NCI-H187 (cell line): ENCODE measurements at places on chromosomes 7 and 10.

GRCh38 chr10:115402699-115403098 is 309.5 kb downstream of the ATRNL1 start:
- no peak for DNase-seq

GRCh38 chr10:111973826-111974225 is 209.7 kb downstream of the GPAM start:
- DNase-seq: no peak

DNA sequence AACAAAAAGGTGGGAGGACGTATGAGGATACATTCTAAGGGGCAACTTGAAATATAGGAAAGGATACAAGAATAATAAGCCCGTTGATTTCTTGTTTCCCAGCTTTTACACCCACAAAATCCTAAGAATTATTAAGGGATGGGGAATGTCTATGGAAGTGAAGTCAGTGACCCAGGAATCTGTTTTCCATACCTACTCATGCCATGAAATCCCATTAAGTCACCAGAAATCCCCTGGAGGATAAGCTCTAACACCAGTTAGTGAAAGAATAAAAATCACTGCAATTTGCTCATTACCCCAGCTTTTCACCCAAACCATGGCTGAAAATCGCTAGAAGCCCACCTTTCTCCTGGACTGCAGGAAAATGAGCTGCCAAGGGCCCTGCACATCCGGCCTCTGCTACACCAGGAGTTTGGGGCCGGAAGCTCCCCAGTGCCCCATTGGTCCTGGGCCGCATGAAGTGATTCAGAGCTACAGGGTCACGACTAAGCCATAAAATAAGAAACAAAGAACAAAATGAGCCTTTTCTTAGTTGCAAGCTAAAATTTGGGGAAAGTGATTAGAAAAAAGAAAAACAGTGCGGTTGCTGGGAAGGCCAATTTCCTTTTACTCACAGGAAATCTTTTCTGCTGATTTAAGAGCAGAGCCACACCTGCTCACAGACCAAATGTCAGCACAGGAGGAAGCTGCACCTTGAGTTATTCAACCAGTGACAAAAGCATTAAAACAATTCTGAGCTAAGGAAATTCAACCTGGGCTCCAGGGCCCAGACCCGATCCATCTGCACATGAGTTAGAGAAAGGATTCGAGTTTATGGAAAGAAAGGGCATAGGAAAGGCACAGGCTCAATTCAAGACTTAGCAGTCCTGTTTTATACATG is 40.3 kb downstream of the HIPK2 start:
- DNase-seq: no peak

GRCh38 chr10:10520491-10521385 is 496.9 kb upstream of the CELF2 start:
- DNase-seq: no peak

DNA sequence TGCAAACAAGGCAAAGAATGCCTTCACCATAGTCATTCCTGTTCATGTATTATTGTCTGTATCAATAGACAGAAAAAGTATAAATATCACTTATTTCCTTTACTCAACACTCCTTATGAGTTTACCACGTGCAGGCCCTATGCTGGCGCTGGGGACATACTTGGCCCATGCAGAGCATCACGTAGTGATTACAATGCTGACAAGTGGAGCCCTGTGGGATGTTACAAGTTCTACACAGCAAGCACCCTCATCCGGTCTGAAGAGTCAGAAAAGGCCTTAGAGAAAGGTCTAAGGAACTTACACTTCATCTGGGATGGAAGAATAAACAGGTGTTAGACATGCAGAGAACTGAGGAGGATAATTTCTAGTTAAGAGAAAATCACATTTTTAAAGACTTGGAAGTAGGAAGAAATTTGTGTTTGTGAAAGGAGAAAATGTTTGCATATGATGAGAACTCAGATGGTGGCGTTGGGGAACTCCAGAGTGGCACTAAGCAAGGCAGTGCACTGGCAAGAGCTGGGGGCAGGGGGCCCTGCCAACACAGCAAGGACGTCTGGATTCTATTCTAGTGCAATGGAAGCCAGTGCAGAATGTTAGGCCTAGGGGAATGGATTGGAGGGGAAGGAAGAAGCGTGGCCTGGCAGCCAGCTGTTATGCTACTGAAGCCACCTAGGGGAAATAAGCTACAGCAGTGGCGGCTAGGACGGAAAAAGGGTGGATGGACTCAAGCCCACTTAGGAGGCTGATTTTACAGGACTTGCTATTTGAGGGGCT is 116.2 kb downstream of the ELMO1 start:
- DNase-seq: no peak

- DNase-seq: no peak
Observed at GRCh38 chr7:43204081-43204480, 91.6 kb downstream of the HECW1 start.

GRCh38 chr10:6072215-6072934 is 10.2 kb upstream of the IL2RA start:
- no peak for DNase-seq

DNA sequence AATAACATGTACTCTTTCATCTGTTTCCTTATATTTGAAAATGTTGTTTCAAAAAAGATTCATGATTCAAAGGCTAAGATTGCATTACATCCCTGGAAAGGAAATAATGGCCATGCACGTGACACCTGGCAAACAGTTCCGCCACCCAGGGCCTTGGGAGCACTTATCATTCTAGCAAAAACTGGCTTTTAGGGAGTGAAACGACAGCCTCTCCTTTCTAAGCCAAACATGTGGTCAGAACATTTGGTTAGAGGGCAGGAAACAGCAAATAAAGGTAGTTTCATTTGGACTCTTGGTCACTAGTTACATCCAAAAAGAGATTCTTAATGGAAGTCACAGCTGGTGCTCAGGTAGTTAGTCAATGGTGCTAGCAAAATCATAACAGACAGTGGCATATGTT is 83.5 kb downstream of the FAS start:
- no peak for DNase-seq

DNA sequence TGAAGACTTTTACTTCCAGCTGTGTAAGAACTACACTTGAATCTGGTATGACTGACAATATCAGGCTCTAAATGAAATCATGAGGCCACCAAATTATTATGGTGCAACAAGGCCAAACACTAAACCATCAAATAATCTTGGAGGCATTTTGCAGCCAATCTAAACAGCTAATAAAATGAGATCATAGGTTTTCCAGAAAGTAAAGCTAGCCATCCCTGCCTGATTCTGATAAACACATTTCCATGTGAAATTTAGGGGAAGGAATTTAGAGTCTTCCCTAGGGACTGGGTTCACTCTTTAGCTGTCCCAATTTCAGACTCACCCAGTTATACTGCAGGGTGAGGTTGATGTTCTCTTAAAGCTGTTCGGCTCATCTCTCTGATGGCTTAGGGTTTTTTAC is 190.3 kb upstream of the TMEM196 start:
- no peak for DNase-seq

- DNase-seq: no peak
Observed at GRCh38 chr10:124678557-124679240, 65.5 kb downstream of the FAM53B start.

GRCh38 chr10:71372882-71373495 is 23.7 kb upstream of the CDH23 start:
- no peak for DNase-seq

GRCh38 chr7:74289659-74290552 is 699 bp downstream of the CLIP2 start:
- DNase-seq: no peak

- DNase-seq: no peak
Observed at GRCh38 chr10:65042496-65042895, 1521.3 kb downstream of the REEP3 start.

GRCh38 chr7:48875045-48875916 is 49.1 kb upstream of the CDC14C start:
- DNase-seq: no peak

DNA sequence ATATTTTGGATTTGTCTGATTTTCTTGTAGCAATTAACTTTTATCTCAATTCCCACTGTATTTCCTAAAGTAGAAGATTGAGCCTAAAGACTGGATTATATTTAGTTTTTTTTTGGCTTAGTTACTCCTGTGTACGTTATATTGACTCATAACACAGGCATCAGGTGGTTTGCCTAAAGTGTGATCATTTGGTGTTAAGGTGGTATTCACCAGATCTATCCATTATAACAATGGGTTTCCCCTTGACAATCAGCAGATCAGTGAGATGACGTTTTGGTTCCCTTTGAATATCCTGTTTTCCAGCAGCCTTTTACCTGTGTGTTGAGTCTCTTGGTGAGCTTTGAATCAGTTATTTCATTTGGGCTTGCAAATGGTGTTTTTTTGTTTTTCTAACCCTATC is 18.1 kb downstream of the MAPK8 start:
- no peak for DNase-seq

GRCh38 chr10:29057822-29058331 is 231.0 kb upstream of the LYZL1 start:
- no peak for DNase-seq

DNA sequence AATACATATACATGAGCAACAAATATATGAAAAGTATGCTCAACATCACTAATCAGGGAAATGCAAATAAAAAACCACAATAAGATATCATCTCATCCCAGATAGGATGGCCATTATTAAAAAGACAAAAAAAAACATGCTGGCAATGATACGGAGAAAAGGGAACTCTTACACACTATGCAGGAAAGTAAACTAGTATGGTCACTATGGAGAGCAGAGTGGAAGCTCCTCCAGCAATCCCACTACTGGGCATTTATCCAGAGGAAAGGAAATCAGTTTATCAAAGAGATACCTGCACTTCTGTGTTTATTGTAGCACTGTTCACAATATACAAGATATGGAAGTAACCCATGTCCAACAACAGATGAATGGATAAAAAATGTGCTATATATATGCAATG is 217.5 kb downstream of the SDK1 start:
- DNase-seq: no peak

DNA sequence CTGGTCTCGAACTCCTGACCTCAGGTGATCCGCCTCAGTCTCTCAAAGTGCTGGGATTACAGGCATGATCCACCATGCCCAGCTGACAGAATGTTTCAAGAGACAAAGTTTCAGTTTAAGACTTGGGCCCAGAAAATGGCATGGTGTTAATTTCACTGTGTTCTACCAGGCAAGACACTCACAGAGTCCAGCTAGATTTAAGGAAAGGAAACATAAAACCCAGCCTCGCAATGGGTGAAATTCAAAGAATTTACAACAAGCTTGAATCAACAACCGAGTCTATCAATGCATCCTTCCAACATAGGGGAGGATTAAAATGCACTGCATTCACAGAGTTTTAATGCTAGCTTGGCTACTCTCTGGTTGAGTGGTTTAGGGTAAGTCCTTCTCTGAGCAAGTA is 764.0 kb downstream of the XPNPEP1 start:
- DNase-seq: no peak

- DNase-seq: no peak
Observed at GRCh38 chr10:13865758-13866491, 279.2 kb downstream of the PRPF18 start.

DNA sequence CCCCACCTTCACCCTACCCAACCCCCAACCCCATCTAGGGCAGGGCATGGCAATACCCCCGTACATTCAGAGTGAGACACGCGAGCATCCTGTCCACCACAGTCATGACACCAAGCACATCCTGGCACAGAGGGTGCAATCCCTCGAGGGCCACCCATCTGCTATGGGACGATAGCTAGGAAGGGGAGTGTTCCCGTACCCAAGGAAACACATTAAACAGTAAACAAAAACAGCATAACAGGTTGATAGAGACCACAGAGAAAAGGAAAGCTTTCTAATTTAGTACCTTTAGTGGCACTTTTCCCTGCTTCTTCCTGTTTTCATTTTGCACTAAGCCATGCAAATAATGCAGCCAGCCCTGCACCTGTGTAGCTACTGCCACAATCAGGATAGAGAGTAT is 2.3 kb upstream of the SMKR1 start:
- no peak for DNase-seq

DNA sequence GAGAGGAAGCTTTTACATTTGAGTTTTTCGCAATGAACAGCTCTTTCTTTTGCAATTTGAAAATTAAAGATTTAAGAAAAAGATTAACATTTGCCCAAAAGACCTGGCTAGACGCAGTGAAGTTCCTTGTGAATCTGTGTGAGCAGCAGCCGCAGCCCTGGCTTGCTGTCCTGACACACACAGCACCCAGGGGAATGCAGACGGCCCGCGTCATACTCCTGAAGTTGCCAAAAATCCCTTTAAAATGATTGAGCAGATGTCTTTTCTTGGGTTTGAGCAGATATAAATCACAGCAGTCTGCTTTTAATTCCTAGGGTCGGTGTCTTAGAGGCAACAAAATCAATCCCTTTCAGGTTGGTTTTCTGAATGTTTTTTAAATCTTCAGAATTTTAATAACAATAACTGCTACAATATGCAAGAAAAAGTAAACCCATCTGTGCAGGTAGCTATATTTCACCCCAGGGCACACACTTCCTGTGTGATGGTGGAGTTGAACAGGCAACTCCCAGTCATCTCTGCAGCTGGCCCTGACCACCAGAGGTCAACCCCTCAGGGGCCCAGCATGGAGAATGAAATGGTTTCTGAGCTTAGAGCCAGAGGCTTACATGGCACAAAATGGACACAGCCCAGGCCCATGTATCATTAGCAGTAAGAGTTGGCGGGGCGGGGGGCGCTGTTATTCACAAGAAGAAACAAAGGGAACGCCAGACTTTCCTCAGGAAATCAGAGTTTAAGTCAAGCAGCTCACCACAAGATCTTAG is 32.2 kb upstream of the TRIL start:
- DNase-seq: no peak

DNA sequence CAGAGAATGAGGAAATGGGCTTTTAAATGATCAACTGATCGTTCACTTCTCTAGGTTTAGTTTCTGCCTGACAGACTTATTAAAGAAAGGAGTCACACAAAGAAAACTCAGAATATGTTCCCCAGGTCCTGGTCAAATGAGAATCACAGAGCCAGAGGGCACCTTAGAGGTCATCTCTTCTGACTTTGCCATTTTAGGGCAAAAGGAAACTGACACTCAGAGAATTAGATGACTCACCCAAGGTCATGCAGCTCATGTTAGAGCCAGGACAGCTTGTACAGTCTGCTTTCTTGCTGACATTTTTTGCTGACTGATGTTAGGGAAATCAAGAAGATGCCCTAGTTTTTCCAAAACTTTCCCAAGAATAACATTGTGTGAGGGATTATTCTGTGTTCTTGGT is 312.7 kb upstream of the SP8 start:
- no peak for DNase-seq

DNA sequence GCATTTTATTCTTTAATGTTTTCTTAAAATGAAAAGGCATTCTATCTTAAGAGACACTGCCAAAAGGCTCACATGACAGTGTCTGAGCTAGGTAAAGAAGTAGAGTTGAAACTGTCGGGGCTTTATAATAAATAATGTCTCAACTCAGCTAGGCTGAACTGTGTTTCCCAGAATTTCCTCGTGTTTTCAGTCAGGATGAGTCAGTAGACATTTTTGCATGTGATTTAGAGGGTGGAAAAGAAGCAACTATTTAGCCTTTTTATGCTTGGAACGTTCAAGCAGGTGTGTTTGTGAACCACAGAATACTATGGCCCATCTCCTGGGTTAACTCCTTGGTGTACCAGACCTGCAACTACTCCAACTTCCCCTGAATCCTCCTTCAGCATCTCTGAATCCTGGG is 23.4 kb upstream of the LIPA start:
- no peak for DNase-seq

GRCh38 chr7:129053938-129054437 is 923 bp downstream of the TNPO3 start:
- no peak for DNase-seq

GRCh38 chr7:7159063-7159658 is 23.2 kb upstream of the C1GALT1 start:
- DNase-seq: no peak

- no peak for DNase-seq
Observed at GRCh38 chr7:18038382-18038781, 10.7 kb upstream of the PRPS1L1 start.

GRCh38 chr7:70707823-70708243 is 424.1 kb upstream of the GALNT17 start:
- DNase-seq: peak; percentile 72
